ENCODE measurements at places on chromosomes 4 and X.

GRCh38 chrX:27765718-27766117 is 42.1 kb upstream of the MAGEB10 start:
- DNase-seq: no peak

DNA sequence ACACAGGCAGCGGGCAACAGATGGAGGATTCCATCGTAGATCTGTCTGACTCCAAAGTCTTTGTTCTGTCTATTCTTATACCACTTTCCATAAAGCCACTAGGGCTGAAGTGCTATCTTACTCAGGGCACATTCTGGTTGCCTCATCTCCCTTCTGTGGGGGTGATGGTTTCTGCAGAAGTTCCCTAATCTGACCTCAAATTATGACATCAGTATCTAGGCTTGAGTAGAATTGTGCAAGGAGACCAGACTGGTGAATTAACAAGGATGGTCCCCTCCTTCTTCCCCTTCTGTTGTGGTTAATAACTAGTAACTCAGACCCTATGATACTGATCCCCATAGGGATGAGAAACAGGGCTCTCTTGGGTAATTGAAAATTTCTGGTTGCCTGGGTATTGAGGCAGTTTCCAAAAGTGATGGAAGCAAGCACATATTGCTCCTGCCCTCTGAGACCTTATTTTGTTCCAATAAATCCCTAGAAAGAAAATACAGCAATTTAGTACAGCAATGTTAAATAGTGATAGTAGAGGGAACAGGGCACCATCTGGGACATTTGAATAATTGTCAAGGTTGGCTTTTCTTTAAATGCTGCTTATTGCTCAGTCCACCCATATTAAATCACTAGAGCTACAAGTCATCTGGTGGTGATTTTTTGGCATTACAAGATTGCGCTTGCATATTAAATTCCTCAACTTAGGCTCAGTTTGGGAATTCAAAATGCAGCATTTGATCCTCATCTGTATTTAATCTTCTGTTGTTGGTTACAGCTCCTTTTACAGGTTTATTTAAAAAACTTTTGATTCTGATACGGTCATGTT is 57.3 kb upstream of the AP1S2 start:
- no peak for DNase-seq

GRCh38 chr4:5757536-5757935 is 46.5 kb downstream of the EVC start:
- DNase-seq: no peak

DNA sequence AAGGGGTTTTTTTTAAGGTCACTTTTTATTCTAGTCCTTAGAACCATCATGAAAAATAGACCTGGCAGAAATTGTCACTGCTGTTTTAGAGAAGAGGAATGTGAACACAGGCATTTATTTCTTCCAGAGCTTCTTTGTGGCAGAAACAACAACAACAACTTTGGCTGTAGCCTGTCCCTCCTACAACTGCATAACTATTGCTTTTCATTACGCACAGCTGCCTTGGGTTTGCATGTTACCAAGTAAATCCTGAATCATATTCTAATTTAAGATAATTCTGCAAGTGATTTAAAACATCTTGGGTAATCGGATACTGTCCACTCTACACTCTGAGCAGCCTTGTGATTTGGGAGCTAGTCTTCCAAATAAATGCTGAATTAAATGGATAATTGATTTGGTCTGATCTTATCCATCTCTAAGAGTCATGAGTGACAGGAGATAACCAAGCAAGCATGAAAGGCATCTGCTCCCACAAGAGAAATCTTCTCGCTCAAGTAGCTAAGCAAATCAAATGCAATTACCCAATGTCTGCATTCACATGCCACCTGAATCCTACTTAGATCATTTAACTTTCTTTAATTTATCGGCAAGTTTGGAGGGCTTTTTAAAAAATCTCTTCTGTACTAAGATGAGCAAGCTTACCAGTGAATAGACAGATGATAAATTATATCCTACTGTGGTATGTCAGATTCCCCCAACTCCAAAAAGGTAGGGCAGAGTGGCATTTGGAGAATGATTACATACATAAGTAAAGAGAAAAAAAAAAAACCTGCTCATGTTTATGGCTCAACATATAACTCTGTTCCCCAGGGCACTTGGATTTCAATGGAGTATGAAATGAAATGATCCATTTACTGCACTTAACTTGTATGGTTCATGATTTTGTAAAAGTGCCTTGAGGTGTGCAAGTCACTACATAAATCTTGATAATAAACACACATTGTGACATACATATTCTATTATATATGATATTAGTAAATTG is 73.6 kb downstream of the EGF start:
- no peak for DNase-seq

- DNase-seq: peak; percentile 26
Observed at GRCh38 chrX:110992611-110993010, 103.4 kb upstream of the PAK3 start.

GRCh38 chrX:134603806-134604700 is 54.2 kb downstream of the PLAC1 start:
- DNase-seq: peak; percentile 76

DNA sequence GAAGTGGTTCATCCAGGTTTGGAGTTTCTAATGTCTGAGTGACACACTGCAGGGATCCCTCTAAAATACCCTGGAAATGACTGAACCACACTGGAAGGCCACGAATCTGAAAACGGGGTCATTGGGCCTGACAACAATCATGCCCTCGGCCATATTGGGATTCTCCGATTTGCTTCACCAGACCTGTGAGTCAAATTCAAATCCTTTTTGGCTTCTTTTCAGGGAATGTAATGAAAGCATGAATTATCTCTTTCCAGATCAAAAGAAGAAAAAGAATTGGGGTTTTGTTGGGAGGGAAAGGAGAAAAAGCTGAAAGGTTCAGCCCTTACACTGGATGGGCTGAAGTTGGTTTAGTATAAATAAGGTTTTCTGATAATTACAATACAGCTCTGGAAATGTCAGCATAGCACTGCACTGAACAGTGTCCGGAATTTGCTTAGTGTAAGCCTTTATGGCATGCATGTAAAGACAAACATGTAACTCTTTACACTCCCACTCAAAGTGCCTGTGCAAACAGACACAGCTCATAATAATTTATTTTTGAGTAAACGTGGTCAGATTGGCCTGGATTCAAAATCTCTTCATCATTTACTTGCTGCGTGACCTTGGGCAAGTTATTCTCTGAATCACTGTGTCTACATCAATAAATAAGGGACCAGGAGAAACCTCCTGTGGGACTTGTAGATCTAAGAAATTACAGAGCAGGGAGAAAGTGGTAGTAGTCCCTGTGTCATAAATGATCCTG is 21.4 kb downstream of the CT47C1 start:
- DNase-seq: no peak

GRCh38 chrX:41022566-41022965 is 62.7 kb upstream of the USP9X start:
- DNase-seq: no peak

DNA sequence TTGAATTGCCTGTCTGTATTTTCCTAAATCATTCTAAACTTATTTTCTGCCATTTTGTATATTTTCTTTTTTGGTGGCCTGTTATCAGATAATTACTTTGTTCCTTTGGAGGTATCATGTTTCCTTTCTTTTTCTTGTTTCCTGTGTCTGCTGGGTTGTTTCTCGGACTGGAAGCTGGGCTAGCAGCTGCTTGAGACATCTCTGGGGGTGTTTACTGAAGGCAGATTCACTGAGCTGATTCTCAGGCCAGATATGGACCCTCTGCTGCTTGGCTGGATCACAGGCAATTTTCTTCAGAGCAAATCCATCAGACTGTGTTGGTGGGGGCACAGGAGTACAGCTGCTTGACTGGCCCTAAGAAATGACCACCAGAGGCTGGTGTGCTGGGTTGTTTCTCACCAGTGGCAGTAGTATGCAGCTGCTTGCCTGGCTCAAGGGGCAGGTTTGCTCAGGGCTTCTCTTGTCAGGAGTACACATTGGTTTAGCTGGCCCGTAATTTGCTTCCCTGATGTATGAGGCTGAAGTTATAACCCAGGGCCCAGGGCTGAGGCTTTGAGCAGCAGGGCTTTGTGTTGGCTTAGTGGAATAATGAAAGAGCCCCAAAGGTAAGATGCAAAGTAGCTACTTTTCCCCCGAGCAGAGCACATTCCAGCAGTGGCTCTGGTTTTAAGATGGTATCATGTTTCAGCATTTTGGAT is 680.6 kb downstream of the TECRL start:
- no peak for DNase-seq

DNA sequence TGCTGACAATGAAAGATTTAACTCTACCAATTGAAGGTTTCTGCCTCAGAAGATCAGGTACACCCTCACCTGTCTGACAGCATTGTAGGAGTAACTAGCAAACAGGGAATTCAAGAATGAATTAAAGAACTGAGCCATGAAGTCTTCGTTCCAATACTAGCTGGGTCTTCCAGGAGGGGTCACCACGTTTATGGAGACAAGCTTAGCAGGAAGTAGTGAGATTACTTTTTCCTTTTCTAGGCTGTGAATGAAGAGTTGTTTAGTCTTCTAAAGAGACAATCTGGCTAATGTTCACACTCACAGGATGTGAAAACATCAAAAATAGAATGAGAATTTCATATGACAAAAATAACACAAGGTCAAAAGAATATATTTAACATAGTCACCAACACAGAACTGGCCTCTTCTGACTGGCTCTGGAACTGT is 54.9 kb downstream of the REELD1 start:
- DNase-seq: no peak

DNA sequence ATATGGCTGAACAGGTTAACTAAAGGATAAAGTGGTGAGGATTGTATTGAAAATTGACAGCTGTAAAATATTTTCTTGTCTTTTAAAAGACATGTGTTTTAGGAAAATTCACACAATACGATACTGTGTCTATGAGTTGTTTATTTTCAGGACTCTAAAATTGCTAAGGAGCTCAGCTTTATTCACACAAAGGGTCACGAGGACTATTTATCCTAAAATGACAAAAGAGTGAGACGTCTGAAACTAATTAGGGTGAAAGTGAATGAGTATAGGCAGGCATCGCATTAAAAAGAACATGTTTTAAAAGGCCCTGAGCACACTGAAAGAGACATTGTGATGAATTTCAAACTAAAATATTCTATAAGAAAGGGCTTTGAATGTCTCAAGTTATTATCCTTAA is 304.7 kb downstream of the SH2D1A start:
- no peak for DNase-seq

DNA sequence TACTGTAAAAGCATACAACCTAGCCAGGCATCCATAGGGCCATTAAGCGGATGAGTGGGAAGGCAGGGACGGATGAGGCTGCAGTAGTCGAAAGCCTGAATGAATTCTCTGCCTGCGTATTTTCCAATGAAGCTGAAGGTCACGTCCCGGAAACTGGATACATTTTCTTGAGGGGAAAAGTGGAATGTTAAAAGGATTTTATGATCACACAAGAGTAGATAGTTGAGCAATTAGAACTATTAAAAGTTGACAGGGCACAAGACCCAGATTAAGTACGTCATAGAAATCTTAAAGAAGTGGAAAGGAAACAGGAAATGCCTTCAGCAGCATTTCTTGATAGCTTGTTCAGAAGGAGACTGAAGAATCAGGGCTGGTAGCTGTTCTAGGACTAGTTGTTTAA is 98.3 kb upstream of the CXXC4 start:
- no peak for DNase-seq

DNA sequence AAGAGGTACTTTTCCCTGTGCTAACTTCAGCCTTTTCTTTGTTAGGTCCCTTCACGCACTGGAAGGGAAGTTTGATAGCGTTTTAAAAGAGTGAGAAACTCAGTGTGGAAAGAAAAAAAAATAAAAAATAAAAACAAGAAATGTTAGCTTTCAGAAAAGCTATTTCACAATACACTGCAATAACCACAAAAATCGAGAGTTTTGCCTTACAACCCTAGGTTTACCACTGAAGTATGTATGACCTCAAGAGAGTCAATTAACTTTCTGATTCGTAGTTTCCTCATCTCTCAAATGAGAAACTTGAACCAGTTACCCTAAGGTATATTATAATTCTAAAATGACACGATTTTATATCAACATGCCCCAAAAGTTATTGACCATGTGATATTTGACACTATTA is 93.9 kb upstream of the JADE1 start:
- DNase-seq: peak; percentile 31

- no peak for DNase-seq
Observed at GRCh38 chr4:91257721-91258120, 1046.0 kb upstream of the GRID2 start.

GRCh38 chr4:67344594-67345380 is 200.5 kb downstream of the CENPC start:
- no peak for DNase-seq

DNA sequence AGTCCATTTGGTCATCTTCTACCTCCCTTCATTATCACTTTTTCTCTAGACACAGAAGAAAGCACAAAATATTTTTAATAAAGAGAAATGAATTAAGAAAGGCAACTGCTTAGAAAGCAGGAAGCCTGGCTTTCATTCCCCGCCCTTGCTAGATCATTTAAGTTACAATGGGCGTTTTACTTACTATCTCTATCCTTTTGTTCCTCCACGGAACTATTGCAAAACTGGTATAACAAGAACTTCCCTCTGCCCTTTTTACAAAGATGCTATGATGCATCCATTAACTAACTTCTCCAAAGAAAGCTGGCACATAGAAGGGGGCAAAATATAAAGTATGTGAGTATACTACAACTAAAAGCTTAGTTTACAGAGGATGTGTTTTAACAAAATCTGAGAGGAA is 434.5 kb upstream of the FTHL17 start:
- no peak for DNase-seq

DNA sequence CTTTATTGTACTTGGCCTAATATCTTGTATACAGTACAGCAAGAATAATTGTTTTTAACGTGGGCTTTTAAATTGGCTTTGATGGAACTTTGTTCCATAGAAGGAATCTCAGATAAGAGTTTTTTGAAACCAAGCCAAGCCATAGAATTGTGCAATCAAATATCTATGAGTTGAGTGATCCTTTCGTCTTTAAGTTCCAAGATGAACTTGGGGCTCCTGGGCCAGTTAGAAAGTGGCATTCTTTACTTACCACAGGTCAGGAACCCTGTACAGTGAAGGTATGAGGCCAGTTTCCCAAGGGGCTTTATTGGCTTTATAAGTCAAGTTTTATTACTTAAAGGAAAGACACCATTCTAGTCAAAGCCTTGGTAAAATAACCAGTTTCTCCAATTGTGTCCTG is 2104.2 kb downstream of the PCDH7 start:
- no peak for DNase-seq

DNA sequence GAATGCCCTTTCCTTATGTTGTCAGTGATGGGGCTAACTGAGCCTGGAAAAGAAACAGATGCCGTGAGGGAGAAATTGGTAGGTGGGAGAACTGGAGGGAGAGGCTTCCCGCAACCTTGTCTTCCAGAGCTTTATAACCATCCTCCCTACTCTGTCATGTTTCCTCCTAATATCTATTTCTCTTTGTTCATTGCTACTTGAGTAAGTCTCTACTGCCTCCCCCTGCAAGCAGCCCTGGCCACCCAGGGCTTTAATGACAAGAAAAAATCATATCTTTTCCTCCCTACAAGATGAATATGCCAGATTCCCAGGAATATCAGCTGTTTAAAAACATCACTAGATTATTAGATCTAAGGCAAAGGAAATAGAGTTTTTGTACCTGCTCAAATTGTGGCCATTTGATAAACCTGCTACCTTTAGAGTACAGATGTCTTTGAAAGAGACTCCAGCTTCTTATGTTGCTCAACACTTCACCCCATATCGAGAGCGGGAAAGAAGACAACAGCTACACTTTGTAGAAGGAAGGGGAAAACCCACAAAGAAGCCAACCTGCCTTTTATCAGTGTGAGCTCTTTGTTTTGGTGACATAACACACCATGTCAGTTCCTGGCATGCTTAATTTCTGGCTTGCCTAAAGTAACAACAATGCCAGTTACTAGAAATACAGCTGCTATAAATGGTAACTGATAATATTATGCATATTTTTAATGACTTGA is 186.6 kb upstream of the LEF1 start:
- DNase-seq: no peak
